ENCODE measurements at places on chromosomes 5 and 9.

GRCh38 chr9:38017149-38017884, 51.7 kb downstream of the SHB start:
- DNase-seq: peak; percentile 72

GRCh38 chr5:9533562-9534364, 12.1 kb downstream of the SEMA5A start:
- DNase-seq: no peak

DNA sequence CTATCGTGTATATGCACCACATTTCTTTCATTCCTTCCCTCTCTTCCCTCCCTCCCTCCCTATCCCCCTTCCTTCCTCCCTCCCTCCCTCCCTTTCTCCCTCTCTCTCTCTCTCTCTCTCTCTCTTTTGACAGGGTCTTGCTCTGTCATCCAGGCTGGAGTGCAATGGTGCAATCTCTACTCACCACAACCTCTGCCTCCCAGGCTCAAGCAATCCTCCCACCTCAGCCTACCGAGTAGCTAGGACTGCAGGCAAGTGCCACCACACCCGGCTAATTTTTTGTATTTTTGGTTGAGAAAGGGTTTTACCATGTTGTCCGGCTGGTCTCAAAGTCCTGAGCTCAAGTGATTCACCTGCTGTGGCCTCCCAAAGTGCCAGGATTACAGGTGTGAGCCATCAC, 1.1 kb upstream of the ANKS6 start:
- no peak for DNase-seq

- no peak for DNase-seq
These were observed at the start of gene LCN12 for GRCh38 chr9:136951541-136952320. Gene LCN12, plus strand, starts transcription at chr9:136952273. Its CDS starts 55 bp downstream, at chr9:136952328.

DNA sequence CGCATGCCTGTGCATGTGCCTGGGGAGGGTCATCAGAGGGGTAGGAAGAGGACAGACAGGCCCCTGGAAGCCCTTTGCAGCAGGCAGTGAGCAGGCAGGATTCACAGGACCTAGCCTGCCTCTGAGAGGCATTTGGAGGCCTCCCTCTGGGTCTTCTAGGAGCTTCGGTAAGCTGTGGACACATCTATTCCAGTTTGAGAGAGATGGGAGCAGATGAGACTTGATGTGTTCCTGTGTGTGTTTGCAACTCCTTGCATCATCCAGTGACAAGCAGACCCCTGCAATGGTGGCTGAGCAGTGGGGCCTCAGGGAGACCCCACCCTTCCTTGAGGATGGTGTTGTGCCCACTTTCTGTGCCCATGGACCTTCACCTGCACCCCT, 64.0 kb downstream of the GADD45G start:
- DNase-seq: no peak

DNA sequence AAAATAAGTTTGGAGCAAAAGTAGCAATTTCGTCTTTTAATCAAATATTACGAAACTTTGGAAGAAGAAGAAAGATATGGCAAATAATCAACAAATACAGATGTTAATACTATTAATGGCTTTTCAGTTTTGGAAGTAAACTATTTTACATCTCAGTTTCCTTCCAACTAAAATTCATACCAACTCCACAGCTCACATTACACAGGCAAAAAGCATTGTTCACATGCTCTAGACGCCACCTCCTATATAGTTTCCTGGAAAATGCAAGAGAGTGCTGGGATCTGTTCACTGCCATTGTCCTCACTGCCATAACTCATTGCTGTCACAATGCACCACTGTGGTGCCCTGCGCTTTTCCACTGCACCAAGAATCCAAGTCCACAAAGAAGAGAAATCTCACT, 149.0 kb upstream of the FTMT start:
- no peak for DNase-seq

GRCh38 chr5:31702712-31703111, 63.8 kb downstream of the PDZD2 start:
- DNase-seq: no peak

DNA sequence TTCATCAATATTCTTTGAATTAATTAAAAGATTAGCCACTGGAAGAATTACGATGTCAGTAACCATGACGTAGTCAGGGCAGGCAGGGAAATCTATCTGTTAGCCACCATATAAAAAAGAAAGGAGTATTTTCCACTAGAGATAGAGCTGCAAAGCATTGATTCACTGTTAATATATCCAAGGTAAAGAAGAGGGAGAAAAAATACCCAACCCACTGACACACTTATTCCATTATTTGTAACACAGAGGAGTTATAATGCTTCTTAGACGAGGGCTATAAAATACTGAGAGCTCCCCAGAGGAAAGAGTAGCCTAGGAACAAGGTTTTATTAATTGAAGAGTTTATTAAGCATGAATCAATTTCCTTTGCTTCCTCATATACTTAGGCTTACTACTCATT, 382.2 kb upstream of the CDH6 start:
- no peak for DNase-seq

DNA sequence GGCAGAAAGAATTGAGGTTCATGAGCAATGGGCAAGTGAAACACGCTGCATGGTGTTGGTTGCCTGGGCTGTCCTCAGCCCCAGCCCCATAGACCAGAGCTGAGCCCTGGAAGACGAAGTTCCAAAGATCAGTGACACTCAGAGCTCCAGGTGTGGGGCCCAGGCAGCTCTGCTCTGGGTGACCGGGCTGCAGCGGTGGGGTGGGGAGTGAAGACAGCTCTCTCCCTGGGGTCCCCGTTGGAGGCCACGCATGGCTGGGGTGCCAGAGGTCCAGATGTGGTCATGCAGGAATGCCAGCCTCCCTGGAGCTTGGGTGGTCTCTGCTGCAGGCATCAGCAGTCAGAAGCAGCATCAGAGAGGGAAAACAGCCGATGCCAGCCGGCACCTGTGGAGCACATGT, 165.0 kb upstream of the ERCC6L2 start:
- DNase-seq: no peak

GRCh38 chr5:32708949-32709348, 2.2 kb upstream of the NPR3 start:
- DNase-seq: no peak

DNA sequence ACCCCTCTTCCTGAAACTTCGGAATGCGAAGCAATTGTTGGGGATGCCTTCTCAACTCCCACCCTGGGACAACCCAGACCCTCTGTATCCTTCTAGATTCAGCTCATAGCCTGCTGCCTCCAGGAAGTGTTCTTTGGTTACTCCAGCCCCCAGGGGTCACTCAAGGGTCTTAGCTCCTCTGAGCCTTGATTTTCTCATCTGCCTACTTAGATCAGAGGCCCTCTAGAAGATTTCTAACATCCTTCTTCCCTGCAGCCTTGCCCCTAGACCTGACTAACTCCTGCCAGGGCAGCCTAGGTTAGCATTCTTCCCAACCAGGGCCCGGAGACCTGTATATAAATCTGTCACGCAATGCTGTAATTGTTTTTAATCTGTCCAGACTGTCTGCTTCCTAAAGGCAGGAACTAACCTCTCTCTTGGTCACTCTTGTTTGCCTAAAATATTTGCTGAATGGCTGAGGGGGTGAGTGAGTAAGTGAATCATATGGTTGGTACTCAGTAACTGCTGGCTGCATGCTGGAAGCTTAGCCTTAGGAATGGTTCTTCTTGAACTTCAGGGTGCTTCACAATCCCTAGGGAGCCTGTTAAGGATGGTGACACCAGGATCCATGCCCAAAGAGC, 8.2 kb downstream of the GALNT10 start:
- DNase-seq: peak; percentile 83

- DNase-seq: no peak
These were observed 413 bp upstream of the AUH start for GRCh38 chr9:91362051-91362611.

- no peak for DNase-seq
These were observed 86.9 kb upstream of the TTC23L start for GRCh38 chr5:34751807-34752736.

DNA sequence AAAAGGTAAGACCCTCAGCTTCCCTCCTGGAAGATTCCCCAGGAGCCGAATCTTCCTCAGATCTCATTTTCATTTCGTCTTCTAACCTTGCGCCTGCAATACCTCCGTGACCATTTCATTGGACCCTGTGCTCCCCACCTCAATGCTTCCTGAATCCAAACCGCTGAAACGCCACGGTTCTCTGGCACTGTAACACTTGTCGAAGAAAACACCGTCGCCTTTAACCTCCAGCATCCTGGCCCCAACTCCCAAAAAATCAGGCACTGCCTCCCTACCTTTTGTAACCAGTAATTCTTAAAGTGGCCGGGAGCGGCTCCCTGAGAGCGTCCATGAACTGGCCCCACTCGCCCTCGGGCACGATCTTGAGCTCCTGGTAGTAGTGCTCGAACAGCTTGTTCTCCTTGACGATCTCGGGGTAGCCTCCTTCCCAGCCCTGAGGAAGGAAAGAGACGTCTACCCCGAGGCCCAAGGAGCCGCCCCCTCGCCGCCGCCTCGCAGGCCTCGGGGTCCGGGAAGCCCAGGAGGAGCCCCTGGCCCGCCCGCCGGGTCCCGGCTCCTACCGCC, 438 bp downstream of the NSUN2 start:
- DNase-seq: peak; percentile 54

GRCh38 chr9:19457693-19458009, 48.8 kb downstream of the ACER2 start:
- no peak for DNase-seq

GRCh38 chr5:52491818-52492217, 295.9 kb upstream of the ITGA1 start:
- no peak for DNase-seq

- DNase-seq: no peak
These were observed 328.7 kb downstream of the MARCHF11 start for GRCh38 chr5:15850939-15851341.

- no peak for DNase-seq
These were observed 38.6 kb downstream of the GTF3C4 start for GRCh38 chr9:132708769-132709430.

DNA sequence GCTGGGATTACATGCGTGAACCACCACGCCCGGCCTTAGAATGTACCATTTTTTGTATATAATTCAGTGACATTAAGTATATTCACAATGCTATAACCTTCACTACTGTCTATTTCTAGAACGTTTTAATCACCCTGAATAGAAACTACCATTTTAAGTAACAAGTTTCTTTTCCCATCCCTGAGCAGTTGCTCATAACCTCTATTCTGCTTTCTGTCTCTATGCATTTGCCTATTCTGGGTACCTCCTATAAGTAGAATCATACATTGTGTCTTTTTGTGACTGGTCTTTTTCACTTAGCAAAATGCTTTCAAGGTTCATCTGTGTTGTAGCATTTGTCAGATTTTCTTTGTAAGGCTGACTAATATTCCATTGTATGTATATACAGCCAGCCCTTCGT, 39.9 kb downstream of the DDX46 start:
- DNase-seq: no peak

DNA sequence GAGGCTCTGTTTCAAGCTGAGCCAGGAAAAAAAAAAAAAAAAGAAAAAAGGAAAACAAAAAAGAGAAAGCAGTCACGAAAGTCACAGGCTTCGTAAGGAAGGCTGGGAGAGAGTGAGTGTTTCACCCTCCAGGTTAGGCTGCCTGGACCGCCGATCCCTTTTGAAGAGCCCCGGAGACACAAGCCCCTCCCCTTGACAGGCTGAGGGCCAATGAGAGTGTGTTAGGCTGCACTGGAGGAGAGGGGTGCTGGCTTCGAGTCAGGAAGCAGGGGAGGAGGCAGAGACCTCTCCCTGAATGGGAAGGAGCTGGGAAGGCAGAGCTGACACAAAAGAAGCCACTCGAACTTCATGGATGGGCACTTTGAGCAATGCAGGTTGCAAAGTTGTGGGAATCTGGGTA, at the start of gene NMUR2:
Gene NMUR2, minus strand, starts transcription at position 135 of the 400 bp plus-strand sequence. CDS start 166 bp downstream, outside the sequence.
- no peak for DNase-seq

DNA sequence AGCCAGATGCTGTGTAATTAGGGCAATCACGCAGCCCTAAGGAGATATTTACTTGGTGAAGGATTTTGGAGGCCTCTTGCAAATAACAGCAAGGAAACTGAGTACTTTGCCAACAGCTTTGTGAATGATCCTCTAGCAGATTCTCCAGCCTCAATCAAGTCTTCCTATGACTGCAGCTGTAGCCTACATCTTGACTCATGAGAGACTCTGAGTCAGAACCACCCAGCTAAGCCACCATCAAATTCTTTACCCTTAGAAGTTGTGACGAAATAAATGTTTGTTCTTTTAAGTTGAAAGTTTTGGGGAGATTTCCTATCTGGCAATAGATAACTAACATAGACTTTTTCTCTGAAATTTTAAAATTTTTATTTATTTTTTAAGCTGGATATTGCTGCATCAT, 237.6 kb upstream of the CCNH start:
- no peak for DNase-seq

- no peak for DNase-seq
These were observed 73.1 kb downstream of the TMEM232 start for GRCh38 chr5:110653231-110653970.

- DNase-seq: no peak
These were observed 67.4 kb downstream of the PLK2 start for GRCh38 chr5:58392496-58392895.

DNA sequence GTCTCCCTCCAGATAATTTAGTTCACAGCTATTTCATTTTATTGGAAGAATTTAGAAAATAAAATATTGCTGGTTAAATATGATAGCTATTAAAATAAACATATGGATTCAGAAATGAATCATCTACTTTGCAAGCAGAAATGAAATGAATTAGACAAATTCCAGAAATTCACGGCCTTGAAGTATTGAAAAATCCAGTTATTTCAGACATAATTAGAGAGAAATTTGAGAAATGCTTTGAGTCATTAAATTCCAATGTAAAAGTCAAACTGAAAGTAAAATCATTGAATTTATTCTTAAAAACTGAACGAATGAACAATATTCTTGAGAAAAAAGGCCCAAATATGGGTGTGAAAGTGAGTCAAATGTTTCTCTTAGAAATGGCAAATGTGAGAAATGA, 632.6 kb upstream of the EDIL3 start:
- no peak for DNase-seq

DNA sequence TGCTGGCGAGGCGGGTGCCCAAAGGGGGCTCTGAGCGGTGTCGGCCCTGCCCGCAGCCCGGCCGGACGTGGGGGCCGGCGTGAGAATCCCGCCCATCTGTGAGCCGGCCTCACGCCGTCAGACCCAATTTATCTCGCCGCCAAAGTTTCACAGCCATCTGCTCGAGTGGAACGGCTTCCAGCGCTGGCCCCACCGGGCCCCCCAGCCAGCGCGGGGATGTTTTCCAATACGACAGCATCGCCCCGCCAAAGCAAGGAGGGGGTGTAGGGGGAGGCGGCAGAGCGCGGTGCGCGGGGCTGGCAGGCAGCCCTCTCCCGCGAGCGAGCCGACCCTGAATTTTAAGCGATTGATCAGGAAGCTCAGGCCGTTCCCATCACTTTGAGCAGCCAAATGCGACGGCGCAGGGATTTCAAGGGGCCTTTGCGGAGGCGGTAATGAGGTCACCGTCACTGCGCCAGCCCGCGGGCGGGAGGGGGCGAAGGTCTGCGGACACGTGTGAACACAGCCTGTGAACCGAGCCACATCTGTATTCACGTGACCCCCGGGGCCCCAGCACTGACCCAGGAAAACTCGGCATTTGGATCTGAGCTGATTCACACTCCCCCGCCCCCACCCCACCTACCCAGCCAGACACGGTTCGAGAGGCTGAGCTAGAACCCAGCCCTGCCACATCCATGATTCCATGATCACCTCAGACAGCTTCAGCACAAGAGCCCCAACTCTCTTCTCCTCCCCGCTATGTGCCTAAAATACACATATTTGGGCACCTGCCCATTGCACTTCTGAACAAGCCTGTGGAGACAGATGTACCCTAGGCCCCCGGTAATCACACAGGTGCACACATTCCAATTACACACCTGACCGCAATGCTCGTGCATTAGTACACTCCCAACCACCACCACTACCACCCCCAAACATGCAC, 47.8 kb upstream of the PSD2 start:
- peak; percentile 70 for DNase-seq

Data from mesenchymal stem cell (in vitro differentiated cells and primary cell).